ENCODE measurements at places on chromosomes 4 and X.

DNA sequence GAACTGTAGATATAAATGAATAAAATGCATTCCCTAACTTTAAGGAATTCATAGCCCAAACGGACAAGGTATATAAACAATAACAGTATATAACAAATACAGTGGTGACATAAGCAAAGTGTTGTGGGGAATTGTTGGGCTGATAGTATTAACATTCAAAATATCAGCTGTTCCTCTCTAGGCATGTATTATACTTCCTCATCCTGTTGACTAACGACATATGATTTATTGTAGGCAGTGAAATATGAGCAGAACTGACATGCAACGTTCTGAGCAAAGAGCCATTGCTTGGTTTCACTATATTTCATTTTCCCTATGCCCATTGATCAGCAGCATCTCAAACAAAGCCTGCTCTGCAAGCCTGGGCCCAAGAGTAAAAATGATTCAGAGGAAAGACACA, 143.9 kb downstream of the PTCHD1 start:
- DNase-seq: no peak

DNA sequence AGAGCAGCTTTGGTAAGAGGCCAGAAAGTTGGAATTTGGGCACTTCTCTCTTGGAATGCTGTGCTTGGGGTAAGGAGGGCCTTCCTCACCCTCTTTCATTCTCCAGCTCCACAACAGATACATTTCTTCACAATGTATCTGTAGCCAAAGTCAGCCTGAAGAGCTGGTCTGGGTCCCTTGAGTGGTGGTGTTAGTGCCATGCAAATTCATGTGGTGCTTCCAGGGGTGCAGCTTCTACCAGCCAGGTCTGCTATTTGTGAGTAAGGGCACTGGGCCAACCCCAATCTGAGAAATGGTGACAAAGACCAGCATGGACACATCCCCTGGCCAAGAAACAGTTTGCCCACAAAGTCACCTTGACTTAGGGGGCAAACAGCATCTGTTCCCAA, 17.8 kb downstream of the AMER1 start:
- DNase-seq: no peak

DNA sequence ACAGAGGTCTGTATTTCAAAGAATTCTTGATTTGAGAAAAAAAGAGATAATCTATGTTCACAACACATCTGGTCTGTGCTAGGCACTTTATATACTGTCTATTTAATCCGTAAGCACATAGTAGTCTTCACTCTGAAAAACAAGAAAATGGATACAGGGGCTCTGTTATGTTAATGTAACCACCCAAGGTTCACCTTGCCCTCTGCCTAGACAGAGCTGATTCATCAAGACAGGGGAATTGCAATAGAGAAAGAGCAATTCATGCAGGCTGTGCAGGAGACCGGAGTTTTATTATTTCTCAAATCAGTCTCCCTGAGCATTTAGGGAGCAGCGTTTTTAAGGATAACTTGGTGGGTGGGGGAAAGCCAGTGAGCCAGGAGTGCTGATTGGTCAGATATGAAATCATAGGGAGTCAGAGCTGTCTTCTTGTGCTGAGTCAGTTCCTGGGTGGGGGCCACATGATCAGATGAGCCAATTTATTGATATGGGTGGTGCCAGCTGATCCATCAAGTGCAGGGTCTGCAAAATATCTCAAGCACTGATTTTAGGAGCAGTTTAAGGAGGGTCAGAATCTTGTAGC, 92.9 kb upstream of the TNIP3 start:
- no peak for DNase-seq

GRCh38 chrX:12794654-12795053, 3.4 kb downstream of the PRPS2 start:
- DNase-seq: no peak

DNA sequence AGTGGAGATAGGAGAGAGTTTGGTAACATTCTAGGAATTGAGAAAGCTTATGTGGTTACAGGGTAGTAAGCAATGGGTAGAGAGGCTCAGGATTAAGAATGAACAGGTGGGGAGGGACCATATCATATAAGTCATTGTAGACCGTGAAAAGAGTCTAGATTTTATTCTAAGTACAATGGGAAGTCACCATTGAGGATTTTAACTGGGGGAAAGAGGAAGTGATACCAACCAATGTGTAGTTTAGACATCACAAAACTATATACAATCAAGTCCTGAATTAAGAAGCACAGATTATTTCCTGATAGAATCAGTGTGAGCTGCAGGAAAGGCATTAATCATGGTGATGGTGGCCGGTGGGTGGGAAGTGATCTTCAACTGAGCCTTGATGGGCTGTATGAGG, 178.3 kb upstream of the ZIC3 start:
- no peak for DNase-seq

GRCh38 chrX:148049441-148049840, 68.3 kb downstream of the FMR1NB start:
- no peak for DNase-seq

DNA sequence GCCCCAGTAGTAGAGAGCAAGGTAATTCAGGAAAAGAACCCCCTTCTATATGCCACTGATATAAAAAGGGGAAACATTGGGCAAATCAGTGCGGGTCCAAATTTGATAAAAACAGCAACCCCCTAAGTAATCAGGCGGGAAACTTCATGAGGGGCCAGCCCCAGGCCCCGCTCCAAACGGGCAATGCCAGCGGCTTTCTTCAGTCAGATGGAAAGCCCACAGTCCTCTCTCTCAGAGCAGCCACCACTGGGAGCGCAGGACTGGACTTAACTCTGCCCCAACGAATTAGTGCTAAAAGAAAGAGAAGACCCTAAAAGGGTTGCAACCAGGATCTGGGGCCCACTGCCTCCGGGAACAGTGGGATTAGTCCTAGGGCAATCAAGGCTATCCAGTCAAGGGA, 9.9 kb downstream of the MAGEA11 start:
- no peak for DNase-seq

GRCh38 chr4:155659176-155659575, 7.5 kb upstream of the GUCY1A1 start:
- no peak for DNase-seq

- DNase-seq: no peak
Observed at GRCh38 chrX:7269991-7270390, 122.0 kb upstream of the PUDP start.

- no peak for DNase-seq
Observed at GRCh38 chrX:13955975-13956374, 73.7 kb downstream of the GEMIN8 start.

DNA sequence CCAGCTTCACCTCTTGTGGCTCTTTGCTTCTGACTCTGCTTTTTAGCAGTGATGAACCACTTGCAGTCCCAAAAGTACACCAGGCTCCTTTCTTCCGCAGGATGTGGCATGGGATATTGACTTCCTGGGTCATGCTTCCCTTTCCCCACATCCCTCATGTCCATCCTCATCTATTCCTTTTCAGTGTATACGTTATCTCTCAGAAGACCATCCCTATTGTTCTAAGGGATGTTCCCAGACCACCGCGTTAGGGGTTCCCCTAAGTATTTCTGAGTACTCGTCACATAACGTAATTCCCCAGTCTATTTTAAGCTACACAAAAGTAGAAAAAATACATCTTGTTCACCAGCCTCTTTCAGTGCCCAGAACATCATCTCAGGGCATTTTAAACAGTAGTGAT, 71.1 kb upstream of the NLGN4X start:
- DNase-seq: no peak

DNA sequence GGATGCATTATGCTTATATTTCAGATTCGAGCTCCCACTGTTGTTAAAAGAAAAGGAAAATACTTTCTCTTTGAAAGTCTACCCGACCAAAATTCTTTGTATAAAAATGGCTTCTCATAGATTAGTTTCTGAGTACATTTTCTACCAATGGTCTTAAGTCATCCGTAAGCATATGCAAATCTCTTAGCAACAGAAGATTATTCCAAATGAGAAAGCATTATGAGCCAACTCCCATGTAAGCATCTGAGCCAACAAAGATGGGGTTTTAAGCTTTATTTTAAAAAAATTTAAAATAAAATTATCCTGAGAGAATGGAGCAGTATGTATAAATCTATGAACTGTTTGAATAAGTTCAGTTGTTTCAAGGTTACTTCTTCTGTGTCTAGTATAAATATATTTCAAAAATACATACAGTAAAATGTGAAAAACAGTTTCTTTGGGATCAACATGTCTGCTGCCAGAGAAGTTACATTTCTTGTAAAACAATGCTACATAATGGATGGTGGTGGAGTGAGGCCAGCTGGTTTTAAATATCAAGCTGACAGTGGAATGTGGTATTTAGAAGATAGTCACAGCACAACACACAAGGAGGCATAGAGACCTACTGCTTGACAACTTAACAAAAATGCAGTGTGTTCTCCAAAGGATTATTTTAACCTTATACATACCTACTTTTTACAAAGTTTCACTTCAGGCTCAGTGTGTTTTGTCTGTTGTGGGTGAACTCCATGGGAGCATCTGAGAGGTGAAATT, 199.5 kb upstream of the DIPK2B start:
- DNase-seq: no peak

GRCh38 chr4:173735049-173735448, 205.0 kb upstream of the HAND2 start:
- DNase-seq: no peak

DNA sequence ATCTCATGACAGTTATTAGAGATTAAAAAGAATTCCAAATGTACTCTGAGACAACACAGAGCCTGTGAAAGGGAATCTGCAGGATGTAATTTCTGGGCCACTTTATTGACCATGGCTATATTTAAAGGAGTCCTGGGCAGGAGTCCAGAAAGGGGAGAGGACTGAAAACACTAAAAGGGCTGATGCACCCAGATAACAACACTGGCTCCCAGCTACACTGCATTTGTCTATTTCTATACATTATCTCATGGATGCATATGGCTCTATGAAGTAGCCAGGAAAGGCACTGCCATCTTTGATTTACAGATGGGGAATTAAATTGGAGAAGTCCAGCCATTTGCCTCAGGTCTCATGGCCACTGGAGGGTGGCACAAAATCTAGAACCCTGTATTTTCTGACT, 56.0 kb downstream of the MED28 start:
- no peak for DNase-seq

- no peak for DNase-seq
Observed at GRCh38 chr4:145868637-145869409, 69.8 kb downstream of the ZNF827 start.

DNA sequence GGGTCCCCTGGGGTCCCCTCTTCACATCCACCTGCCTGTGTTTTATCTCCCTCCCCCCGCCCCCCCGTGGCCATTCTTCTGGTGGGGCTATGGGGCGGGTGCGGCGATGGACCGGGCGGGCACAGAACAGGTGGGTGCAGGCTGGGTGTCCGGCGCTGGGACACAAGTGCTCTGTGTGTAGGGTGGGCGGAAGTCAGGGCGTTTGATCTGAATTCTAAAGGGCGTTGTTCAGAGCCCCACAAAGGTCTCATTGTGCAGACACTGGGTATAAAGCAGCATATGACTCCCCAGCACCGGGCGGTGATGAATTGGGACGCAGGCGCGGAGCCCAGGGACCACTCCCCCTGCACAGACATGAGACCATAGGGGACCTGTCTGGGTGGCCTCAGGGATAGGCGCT, at the start of gene GJB1:
TSS of gene GJB1 (plus strand) at position 296 of the 400 bp plus-strand sequence. CDS start 484 bp downstream, outside the sequence.
- DNase-seq: no peak

DNA sequence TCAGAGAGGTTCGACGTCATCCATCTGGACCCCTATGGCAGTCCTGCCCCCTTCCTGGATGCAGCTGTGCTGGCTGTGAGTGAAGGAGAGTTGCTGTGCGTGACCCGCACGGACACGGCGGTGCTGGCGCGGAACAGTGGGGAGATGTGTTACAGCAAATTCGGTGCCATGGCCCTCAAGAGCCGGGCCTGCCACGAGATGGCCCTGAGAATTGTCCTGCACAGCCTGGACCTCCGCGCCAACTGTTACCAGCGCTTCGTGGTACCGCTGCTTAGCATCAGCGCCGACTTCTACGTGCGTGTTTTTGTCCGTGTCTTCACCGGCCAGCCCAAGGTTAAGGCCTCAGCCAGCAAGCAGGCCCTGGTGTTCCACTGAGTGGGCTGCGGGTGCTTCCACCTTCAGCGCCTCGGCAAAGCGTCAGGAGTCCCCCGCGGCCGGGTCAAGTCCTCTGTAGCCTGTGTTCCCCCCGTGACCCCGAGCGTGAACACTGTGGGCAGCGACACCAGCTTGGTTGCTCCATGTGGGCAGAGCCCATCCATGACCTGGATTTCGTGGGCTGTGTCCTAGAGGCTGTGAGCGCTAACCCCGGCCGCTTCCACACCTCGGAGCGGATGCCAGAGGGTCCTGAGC, 186.7 kb upstream of the SLITRK2 start:
- DNase-seq: no peak

DNA sequence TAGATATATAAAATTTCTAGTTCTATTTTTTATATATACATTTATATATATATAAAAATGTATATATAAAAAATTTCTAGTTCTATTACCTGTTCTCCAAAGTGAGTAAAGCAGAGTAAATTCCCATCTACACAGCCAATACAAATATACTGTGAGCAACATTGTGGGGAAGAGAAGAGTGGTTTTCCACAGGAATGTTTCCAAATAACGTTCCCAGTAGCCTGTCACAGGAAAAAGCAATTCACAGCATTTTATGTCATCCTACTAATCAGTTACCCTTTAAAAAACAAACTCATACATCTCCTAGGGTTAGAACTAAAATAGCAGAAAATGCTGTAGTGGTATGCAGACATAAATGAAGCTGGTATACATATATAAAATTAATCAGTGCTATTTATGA, 44.5 kb downstream of the AASDH start:
- DNase-seq: no peak

GRCh38 chr4:45100956-45101818, 374.8 kb upstream of the GNPDA2 start:
- DNase-seq: no peak

GRCh38 chr4:47017081-47017480, 14.3 kb upstream of the GABRB1 start:
- no peak for DNase-seq

- no peak for DNase-seq
Observed at GRCh38 chrX:67546496-67547423, 2.9 kb downstream of the AR start.

- no peak for DNase-seq
Observed at GRCh38 chr4:184030036-184030435, 124.9 kb downstream of the STOX2 start.

- no peak for DNase-seq
Observed at GRCh38 chr4:151882072-151882803, 121.4 kb upstream of the GATB start.

DNA sequence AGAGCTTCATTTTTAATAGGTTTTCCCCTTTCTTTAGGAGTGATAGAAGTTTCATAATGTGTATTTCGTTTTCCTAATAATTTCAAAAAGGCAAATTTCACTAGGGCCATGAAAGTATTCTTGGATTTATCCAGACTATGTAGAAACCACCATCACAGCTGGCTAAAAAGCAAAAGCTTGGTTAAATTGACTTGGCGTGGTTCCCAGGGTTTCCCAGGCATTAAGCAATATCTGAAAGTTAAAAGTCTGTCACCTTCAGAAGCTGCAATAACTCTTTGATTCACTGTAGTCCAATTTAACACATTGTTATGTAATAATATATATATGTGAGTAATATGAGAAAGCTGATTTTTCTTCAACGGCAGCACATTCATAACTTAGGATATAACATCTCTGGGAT, 38.3 kb downstream of the NDNF start:
- DNase-seq: no peak

GRCh38 chrX:125205133-125205917, 114.3 kb upstream of the TEX13C start:
- no peak for DNase-seq

Data from stimulated activated CD8-positive, alpha-beta memory T cell treated with anti-CD3 and anti-CD28 coated beads, Interleukin-15, amount 100 ng/mL, for 48 hours (primary cell).